ENCODE measurements at places on chromosomes 11 and 22.

DNA sequence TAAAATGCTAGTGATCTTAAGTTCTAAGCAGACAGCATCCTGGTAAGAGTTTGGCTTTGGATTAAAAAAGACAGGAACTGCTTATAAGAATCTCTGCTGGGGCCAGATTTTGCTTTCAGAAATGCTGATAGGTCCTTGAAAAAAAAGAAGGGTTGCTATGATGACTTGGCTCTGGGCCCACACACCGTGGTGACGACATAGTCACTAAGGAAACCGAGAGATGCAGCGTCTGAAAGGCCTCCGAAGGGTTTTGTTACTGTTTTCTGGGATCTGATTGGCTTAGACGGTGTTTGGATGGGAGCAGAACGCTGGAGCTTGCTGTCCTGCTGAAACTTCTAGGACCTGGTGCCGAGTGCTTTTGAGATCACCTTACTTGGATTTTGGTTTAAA is 8.4 kb downstream of the FAM118A start:
- peak; percentile 84 for DNase-seq

GRCh38 chr11:34155057-34155756 is 49.8 kb downstream of the NAT10 start:
- DNase-seq: no peak

- DNase-seq: no peak
Measured at GRCh38 chr22:47445212-47445611, 682.8 kb downstream of the TBC1D22A start.

DNA sequence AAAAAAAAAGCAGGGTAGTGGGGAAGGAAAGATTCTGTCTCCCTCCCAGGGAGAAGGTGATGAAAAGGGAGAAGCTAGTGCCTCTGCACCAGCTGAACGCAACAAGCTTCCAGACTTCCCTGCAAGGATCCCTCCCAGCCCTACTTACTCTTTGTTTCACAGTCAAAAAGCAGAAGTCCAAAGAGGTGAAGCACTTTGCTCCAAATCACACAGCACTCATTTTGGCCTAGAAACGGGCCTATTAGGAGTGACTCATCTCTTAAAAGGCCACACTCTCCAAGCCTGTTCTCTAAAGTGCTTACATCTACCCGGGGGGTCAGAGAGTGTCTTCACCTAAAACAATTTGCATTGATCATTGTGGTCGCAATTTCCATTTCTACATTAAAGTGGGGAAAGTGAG is 17.7 kb upstream of the GRK3 start:
- no peak for DNase-seq

GRCh38 chr11:44519989-44520737 is 45.3 kb upstream of the CD82 start:
- no peak for DNase-seq

DNA sequence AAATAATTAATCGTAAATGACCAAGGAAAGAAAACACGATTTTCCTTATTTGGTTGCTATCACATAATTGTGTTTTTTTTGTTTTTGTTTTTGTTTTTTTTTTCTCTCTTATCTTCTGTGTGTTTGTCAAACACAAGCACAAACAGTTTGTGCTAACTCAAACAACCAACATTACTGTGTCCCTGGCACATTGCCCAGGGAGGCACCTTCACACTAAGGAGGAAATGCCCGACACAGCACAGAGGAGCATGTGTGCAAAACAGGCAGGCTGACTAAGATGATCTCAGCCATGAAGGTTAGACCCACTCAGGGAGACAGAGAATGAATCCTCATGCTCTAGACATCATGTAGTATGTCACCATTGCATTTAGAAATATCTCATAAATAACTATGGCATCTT is 130.1 kb downstream of the SOX6 start:
- peak; percentile 90 for DNase-seq

DNA sequence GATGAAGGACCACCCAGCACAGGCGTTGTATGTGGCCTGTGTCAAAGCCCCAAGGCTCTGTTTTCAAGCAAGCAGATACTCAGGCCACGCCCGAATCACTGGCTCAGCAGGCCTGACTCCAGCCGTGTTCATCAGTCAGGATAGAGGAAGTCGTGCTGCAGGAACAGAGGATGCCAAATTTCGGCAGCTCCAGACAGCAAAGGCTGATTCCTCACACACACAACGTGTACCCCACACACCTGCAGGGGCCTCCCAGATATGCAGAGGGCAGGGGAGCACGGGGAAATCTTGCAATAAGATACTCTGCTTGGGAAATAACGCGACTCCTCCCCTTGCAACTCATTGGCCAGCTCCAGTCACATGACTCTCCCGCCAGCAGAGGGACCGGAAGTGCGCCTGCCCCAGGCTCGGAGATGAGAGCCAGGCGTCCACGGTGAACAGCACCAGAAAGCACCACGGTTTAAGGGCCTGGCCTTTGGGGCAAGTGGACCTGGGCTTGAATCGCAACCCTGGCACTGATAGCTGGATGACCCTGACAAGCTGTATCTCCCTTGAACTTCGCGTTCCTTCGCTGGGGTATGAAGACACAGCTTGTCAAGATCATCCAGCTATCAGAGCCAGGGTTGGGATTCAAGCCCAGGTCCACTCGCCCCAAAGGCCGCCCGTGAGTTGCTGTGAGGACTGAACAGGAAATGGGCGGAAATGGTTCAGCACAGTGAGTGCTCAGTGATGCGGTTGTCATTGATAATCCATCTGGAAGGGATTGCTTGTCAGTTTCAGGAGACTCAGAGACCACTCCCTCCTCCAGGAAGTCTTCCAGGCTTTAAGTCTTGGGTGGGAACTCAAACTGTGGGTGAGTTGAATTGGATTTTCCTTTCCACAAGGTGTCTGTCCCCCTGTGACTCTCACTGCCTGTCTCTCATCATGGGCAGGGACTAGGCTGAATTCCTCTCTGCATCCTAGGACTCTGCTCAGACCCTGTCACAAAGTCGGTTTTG is 88.5 kb downstream of the MYEOV start:
- no peak for DNase-seq

- DNase-seq: no peak
Measured at GRCh38 chr11:2531987-2532703, 87.3 kb downstream of the KCNQ1 start.

DNA sequence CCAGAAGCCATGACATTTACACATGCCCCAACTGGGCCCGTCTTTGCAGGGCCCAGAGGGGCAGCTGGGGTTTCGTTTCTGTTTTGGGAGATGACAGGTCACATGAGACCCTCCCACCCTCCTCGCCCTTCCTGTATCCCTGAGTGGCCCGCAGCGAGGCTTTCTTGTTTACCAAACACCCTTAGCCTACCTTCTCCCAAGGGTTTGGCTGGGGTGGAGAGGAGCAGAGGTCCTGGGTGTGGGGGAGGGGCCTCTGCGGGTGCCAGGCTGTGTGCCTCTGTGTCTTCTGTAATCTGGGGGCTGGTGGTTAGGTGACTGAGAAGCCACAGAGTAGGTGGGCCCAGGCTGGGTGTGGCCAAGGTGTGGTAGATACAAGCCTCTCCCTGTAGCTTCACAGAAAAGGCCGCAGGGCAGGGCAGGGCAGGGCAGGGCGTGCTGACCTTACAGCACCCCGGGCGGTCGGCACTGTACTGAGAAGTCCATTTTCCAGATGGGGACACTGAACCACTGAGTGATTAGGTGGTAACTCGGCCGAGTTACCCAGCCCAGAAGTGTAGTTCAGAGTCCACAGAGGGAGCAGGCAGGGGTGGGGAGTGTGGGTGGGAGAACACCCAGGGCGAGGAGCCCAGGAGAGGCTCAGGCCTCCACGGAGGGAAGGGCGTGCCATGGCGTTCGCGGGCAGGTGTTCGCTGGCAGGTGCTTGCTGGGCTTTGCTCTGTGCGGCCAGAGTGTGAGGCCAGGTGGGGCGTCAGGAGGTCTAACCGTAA is 8.7 kb downstream of the PRR5 start:
- peak; percentile 57 for DNase-seq

GRCh38 chr11:61406991-61407728 is 14.8 kb downstream of the TMEM216 start:
- no peak for DNase-seq

DNA sequence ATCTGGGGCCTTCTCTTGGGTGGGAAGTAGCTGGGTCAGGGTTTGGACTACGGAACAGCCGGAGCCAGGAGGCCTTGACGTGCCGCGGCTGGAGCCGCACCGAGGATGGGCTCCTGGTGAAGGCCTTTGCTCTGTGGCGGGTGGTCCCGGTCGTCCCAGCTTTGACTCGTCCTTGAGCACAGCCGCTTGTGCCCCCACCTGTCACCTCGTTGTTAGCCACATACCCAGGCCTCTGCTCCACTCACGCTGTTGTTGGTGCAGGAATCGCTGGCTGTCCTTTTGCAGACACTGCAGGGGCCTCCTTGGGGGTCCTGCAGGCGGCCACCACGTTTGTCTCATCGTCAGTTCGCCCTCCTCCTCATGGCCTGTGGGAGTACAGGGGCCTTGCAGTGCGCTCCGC is 17.1 kb downstream of the PHRF1 start:
- DNase-seq: no peak

DNA sequence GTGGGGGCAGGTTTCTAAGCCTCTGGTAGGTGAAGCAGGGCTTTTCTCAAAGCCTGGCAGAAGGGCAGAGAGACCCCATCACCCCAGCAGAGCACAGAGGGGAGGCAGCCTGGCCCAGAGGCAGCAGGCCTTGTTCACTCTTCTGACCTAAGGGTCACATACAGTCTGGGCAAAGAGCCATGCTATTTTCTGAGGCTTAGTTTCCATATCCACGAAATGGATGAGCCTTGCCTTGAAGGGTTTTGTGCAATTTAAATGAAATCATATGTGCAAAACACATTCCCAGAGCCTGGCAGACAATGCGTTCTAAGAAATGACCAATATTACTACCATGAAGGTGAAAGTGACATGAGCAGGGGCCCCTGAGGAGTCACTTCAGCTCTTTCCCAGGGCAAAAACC is 44.5 kb downstream of the HIRA start:
- no peak for DNase-seq

DNA sequence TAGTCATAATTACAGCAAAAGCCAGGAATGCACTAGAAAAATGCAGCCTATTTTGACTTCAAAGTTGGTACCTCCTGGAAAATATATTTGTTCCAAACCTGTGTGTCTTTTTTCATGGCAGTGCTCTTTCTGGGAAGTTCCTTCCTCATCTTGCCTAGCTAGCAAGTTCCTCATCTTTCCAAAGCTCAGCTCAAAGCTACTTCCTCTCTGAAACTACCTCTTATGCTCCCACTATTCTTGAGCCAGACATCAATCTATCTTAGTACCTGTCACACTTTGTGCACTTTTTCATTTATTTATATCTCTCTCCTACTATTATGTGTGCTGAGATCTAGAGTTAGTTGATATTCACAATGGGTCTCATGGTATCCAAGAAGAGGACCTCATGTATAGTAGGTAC is 191.6 kb upstream of the CCDC90B start:
- DNase-seq: no peak

DNA sequence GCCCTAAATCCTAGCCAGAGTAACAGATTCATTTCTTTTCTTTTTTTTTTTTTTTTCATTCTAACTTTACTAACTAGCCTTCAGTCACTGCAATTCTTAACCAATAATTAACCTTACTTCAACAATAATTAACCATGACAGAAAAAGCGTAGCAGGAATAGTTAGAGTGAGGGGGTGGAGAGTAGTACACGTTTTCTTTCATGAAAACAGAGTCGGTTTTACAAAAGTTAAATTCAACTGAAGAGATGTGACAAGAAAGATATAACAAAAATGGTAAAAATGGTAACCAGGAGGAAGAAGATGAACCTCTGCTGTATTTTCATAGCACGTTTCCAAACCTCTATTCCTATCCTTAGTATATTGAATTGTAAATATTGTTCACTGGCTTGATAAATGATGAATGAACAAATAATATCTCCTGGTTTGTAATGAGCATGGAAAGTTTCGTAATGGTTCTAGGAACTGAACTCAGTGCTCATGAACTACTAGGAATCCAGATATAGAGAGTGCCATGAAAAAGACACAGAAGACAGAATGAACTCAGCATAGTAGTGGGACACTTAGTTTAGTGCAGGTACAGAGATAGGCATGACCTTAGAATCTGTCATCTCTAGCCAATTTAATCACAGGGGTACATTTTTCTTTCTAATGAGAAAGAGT is 116.5 kb upstream of the ANO5 start:
- no peak for DNase-seq

- DNase-seq: no peak
Measured at GRCh38 chr11:9530901-9531625, 42.4 kb upstream of the WEE1 start.
